ENCODE measurements at places on chromosomes 13 and 19.

- no peak for DNase-seq
Measured at GRCh38 chr19:52237771-52238400, 31.5 kb upstream of the ZNF766 start.

DNA sequence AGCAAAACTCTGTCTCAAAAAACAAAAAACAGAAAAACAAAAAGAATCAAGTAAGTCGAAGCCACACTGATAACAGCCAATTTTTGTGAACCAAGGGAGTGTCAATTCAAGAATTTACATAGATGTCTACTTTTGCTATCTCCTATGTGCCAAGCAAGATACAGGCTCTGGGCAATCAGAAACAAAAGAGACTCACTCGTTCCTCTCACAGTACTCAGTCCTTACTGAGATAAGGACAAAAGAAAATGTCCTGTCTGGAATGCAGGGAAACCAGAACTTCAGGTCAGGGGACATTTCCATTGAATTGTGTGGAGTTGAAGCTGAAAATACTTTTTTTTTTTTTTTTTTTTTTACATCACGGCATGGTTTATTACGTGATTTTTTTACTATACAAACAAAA, 53.0 kb downstream of the NLRP12 start:
- no peak for DNase-seq

DNA sequence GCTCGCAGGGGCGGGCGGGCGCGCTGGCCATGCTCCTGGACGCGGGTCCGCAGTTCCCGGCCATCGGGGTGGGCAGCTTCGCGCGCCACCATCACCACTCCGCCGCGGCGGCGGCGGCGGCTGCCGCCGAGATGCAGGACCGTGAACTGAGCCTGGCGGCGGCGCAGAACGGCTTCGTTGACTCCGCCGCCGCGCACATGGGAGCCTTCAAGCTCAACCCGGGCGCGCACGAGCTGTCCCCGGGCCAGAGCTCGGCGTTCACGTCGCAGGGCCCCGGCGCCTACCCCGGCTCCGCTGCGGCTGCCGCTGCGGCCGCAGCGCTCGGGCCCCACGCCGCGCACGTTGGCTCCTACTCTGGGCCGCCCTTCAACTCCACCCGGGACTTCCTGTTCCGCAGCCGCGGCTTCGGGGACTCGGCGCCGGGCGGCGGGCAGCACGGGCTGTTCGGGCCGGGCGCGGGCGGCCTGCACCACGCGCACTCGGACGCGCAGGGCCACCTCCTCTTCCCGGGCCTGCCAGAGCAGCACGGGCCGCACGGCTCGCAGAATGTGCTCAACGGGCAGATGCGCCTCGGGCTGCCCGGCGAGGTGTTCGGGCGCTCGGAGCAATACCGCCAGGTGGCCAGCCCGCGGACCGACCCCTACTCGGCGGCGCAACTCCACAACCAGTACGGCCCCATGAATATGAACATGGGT, 599 bp downstream of the ZIC2 start:
- no peak for DNase-seq

DNA sequence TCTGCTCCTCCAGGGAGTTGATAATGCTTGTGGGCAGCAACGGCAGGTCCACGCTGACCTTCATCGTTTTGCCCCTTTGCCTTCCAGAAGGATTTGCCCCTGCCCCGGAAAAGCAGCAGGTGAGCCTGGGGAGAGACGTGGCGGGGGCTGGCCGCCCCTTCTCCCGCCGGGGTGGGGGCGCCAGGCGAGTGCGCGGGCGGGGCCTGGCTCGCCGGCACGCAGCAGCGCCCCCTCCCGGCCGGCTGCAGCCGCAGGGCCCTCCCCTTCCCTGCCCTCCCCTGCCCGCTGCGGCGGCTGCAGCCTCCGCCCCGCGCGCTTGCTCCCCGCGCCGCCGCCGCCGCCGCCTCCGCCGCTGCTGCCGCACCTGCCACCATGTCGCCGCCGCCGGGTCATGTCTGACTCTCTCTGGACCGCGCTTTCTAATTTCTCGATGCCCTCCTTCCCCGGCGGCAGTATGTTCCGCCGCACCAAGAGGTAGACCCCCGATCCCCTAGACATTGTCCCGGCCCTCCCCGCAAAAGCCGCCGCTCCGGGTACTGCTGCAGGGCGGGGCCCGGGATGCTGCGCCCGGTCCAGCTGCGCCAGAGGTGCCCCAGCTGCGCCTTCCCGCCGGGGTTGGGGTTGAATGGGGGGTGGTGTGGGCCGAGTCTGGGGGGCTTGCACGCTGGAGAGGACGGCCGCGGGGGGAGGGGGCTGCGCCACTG, at the start of gene MAST1:
Gene MAST1, plus strand, starts transcription at position 334 of the 704 bp plus-strand sequence. Its CDS starts 58 bp downstream, at position 392.
- peak; percentile 43 for DNase-seq

DNA sequence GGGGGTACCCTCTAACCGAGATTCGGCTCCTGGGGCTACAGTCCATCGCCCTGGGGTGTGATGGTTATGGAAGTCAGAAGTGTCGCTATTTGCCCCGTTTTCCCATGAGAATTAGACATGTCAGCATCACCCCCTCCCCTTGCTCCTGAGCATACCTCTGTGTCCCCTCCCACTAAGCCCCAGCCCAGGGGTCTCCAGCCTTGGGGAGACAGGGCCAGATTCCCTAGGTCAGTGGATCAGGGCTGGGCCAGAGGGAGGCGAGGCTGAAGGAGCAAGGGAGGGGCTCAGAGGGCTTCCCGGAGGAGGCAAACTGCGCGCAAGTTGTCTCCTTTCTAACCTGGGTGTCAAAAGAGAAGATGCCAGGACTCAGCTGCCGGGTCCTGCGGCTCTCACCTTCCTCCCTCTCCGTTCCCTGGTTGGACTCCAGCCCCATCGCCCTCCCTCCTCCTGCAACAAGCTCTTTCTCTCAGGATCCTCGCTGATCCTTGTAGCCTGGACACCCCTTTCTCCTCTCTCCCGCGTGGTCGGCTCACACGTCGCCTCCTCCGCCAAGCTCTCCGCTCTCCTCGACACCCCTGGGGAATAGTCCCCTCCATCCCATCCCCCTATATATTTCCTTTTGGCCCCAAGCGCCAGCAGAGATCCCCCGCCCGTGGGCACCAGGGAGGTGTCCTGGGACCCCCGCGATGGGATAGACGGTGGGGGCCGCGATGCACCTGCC, 459 bp upstream of the TMEM59L start:
- no peak for DNase-seq

- DNase-seq, result no peak
Measured at GRCh38 chr13:32309312-32310133, 5.6 kb downstream of the ZAR1L start.

DNA sequence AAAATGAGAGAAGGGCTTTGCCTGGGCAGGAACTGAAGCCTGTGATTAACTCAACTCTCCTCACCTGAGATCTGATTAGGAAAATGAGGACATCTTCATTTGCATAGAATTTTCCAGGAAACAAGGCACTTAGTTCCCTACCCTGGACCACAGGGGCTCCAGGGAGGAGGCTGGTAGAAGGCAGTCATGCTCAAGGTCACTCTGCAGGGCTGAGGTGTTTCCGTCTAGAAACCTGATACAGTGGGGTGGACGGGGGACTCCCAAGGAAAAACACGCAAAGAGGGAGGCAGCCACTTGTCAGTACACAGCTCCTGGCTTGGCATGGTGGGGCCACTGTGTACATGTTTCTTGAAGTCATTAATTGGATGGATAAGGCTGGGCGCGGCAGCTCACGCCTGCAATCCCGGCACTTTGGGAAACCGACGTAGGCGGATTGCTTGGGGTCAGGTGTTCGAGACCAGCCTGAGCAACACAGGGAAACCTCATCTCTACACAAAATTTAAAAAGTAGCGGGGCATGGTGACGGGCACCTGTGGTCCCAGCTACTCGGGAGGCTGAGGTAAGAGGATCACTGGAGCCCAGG, 6.0 kb downstream of the KLK14 start:
- DNase-seq, result no peak

DNA sequence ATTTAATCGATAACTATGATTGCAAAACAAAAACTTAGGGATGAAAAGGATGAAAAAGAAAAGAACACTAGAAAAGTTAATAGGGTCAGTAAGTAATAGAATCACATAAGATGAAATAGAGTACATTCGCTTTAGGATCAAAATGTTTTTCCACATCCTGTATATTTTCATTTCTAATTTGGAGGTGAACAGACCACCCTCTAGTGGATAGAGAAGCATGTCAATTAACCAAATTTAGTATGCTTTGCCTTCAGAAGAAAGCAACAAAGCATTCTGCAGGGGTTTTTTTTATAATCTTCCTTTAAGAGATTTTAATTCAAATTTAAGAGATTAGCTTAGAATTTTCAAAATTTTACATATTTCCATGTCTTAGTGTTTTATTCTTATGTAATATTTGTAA, 611.0 kb upstream of the SGCG start:
- no peak for DNase-seq

- no peak for DNase-seq
Measured at GRCh38 chr19:49499030-49499670, 2.9 kb downstream of the RPS11 start.

- no peak for DNase-seq
Measured at GRCh38 chr19:39924952-39925351, 9.5 kb downstream of the FCGBP start.

- no peak for DNase-seq
Measured at GRCh38 chr13:94305934-94306333, 173.5 kb downstream of the DCT start.

DNA sequence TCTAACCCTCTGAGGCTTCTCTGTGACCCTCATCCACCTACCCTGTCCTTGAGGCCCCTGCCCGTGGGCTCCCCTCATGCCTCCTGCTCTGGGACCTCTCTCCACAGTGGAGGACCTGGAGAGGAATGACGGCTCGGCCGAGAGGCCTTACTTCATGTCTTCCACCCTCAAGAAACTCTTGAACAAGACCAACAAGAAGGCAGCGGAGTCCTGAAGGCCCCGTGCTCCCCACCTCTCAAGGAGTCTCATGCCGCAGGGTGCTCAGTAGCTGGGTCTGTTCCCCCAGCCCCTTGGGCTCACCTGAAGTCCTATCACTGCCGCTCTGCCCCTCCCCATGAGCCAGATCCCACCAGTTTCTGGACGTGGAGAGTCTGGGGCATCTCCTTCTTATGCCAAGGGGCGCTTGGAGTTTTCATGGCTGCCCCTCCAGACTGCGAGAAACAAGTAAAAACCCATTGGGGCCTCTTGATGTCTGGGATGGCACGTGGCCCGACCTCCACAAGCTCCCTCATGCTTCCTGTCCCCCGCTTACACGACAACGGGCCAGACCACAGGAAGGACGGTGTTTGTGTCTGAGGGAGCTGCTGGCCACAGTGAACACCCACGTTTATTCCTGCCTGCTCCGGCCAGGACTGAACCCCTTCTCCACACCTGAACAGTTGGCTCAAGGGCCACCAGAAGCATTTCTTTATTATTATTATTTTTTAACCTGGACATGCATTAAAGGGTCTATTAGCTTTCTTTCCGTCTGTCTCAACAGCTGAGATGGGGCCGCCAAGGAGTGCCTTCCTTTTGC, 10.8 kb upstream of the ILF3 start:
- DNase-seq, result no peak

GRCh38 chr13:59801107-59801880, 362.4 kb downstream of the DIAPH3 start:
- DNase-seq, result peak; percentile 5

- no peak for DNase-seq
Measured at GRCh38 chr13:114140906-114141250, 8.5 kb upstream of the RASA3 start.

DNA sequence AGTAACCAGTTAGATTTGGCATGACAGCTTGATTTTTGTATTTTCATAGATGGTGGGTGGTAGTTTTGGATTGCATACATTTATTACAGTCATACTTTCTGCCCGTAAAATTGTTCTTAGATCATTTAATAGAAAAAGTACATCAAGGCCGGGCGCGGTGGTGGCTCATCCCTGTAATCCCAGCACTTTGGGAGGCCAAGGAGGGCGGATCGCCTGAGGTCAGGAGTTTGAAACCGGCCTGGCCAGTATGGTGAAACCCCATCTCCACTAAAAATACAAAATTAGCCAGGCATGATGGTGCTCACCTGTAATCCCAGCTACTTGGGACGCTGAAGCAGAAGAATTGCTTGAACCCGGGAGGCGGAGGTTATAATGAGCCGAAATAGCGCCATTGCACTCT, 55.0 kb upstream of the UBE2L5 start:
- no peak for DNase-seq

- DNase-seq, result no peak
Measured at GRCh38 chr13:70173598-70173959, 65.3 kb upstream of the KLHL1 start.

GRCh38 chr19:22620401-22620800, 13.7 kb upstream of the ZNF492 start:
- no peak for DNase-seq

DNA sequence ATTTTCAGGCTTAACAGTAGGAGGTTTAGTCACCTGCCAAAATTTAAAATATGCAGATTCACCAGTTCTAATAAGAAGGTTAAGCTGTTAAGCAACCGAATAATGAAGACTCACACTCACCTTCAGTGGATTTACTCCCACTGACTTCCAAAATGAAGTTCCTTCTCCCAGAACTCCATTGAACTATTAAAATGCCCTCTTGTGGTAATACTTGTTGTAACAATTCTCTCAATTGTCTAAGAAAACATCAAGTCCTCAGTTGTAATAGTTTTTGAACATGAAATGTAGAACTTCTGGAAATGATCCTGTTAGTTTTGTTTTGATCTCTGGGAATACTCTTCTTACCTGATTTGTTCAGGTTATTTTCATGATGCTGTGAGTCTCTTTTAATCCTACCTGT, 522.0 kb upstream of the ATXN8OS start:
- DNase-seq, result no peak
